NCI-H1436 treated with DMSO at 0.1 percent for 48 hours (cell line): ENCODE measurements at places on chromosomes 7 and 10.
A peak's percentile ranks its signal among the peaks of the same experiment; 100 is the strongest.

DNA sequence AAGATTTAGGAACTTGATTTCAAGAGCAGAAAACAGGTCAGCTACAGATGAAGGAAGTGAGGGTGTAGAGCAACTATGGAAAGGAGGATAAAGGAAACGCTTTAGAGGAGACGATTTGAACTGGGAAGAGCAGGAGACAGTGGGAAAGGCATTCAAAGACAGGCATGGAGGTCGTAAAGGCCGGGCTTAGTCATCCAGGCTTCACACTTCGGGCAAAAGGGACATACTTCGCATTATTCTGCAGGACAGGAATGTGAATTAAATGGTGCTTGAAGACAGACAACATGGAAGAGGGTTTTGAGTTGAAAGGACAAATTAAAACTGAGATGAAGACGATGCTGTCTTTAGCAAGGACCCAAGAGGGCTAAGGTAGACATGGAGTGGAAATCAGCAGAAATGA, 8.1 kb downstream of the FAM171A1 start:
- no peak for DNase-seq

DNA sequence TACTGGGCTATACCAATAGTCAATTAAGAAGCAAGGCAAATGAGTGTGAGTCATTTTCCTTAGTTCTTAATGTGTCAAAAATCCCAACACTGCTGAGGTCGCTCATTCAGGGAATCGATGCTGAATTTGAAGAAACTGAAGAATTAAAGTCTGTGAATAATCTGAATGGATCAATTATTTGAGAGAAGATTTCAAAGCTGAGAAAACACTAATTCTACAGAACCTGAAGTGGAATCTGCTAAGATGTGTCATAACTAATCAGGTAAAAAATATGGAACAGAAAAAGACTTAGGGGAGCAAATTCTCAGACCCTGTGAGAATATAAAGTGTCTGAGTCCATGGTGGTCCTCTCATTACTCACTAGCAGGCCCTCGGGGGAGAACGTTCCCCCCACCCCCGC, 125.6 kb downstream of the DIP2C start:
- DNase-seq: no peak

DNA sequence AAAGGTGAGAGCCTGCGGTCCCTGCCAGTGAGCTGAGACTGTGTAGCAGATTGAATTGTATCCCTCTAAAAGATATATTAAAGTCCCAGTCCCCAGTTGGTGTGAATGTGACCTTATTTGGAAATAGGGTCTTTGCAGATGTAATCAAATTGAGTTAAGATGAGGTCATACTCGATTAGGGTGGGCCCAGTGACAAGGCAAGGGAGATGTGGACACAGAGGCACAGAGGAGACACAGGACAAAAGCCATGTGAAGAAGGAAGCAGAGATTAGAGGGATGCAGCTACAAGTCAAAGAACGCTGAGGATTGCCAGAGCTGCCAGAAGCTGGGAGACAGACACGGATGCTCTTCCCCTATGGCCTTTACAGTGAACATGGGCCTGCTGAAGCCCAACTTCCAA, 104.3 kb downstream of the CLEC2L start:
- no peak for DNase-seq

DNA sequence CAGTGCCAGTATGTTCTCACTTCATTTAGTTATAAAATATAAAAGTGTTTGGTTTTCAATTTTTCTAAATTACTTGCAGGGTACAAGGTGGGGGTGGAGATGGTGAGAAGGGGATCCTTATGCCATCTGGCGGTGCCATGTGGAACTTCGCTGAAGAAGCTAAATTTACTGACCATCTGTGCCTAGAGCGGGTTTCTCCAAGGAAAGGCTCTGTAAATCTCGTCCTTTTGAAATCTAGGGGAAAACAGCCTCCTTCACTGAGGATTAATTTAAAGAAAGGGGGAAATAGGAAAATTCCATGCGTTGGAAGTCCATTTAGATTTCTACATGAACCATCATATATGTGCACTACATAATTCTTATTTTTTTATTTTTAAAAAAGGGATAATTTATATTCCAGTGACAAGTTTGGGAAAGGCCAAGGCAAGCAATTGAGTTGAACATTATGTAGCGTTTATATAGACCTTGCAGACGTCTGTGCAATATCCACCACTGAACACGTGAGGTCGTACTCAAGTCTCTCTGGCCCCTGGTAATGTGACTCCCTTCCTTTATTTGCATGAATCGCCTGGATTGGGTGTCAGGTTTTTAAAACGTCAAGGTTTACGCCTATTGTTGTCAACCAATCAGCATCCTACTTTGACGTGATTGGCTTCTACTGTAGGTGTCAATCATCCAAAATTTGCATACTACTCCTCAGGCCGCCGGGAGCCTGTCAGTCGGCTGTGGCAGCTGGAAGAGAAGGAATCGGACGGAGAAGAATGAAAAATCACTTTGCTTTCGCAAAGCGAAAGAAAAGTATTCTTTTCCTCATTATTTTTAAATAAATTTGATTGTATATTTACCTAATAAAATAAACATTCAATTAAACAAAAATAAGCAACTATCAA, 297.1 kb upstream of the NFE2L3 start:
- DNase-seq: peak; percentile 99

DNA sequence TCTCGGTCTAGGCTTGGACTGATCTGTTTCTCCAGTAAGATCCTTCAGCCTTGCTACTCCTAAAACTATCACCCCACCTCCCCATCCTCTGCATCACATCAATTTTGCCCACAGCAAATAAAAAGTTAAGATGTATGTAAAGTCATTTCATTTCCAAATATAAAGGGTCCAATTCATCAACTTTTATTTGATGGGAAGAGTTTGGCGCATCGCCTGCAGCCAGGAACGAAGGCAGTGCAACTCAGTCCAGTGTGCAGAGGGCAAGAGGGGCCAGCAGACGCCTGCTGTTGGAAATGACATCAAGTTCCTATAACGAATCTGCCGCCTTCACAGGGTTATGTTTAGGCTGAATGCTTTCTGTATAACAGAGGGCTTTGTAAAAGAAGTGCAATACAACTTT, 97.0 kb downstream of the SVIL start:
- no peak for DNase-seq

DNA sequence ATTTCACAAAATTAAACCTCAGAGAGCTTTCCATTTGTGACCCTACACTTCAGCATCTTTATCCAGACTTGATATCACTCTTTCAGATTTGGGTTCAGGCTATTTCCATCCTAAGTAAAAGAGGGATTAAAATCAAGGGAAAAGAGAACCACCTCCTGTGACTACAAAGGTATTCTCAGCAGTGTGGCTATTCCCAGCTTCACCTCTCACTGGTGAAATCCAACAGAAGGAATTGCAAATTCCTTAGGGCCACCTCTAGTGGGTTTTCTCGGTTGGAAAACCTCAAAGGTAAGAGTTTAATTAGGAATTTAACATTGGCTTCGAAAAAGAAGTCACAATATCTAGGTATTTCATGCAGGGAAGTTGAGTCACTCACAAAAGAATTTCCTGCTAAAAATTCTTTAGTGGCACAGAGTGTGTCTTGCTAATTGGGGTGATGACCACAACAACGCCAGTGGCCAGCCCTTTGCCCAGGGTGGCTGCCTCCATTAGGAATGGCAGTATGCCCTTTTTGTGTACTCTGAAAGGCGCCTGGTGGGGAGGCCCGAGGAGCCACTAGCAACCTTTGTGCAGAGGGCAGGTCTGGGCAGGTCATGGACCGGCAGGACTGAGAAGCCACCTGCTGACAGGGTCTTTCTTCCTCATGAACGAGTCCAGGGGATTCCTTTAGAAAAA, 52.2 kb downstream of the SEM1 start:
- DNase-seq: no peak

GRCh38 chr7:40604601-40605438, 470.0 kb downstream of the SUGCT start:
- DNase-seq: no peak

GRCh38 chr10:15222511-15222910, 54.0 kb upstream of the NMT2 start:
- no peak for DNase-seq

- no peak for DNase-seq
Measured at GRCh38 chr10:35723059-35723458, 81.0 kb upstream of the FZD8 start.

GRCh38 chr7:43868681-43869005, 674 bp downstream of the MRPS24 start:
- no peak for DNase-seq

GRCh38 chr10:33009244-33010131, 51.5 kb upstream of the ITGB1 start:
- no peak for DNase-seq

DNA sequence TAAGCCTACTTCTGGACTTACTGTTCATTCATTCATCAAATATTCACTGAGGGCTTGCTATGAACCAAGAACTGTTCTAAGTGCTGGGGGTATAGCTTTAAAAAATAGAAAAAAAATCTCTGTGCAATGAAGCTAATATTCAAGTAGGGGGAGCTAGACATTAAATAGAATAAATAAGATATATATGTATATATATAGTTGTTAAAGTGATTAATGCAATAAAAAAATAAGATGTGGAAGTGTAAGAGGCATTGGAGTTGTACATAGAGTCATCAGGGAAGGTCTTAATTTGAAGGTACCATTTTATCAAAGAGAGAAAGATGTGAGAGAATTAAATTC, 181.2 kb upstream of the AGR3 start:
- DNase-seq: no peak

- no peak for DNase-seq
Measured at GRCh38 chr10:6052247-6053221, 9.6 kb downstream of the IL2RA start.

DNA sequence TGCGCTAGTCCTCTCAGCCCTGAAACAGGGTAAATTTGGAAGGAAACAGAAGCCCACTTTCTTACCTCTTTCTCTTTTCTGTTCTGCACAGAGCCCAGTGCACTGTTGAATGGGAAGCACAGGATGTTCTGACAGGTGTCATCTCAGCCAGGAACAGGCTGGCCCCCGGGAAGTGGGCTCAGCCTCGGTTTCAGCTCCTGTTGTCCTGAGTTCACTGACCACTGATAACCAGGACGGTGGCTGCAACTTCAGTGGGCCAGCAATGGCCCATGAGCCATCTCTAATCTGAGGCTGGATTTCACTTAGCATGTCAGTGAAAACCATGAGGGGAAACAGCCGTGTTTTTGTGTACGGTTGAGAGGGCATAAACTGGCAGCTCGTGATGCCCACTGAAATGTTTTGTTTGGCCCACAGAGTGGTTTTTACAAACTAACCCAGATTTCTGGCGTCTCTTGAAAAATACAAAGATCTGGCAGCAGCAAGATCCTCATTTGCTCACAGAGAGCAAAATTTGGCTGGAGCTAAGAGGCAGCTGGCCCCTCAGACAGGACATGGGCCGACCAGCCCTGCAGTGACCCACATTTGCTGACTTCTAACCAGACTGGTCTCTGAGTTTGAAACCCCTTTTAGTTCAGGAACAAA, 455.9 kb downstream of the PAXIP1 start:
- no peak for DNase-seq

- DNase-seq: no peak
Measured at GRCh38 chr10:116829711-116830110, 19.6 kb upstream of the ENO4 start.

DNA sequence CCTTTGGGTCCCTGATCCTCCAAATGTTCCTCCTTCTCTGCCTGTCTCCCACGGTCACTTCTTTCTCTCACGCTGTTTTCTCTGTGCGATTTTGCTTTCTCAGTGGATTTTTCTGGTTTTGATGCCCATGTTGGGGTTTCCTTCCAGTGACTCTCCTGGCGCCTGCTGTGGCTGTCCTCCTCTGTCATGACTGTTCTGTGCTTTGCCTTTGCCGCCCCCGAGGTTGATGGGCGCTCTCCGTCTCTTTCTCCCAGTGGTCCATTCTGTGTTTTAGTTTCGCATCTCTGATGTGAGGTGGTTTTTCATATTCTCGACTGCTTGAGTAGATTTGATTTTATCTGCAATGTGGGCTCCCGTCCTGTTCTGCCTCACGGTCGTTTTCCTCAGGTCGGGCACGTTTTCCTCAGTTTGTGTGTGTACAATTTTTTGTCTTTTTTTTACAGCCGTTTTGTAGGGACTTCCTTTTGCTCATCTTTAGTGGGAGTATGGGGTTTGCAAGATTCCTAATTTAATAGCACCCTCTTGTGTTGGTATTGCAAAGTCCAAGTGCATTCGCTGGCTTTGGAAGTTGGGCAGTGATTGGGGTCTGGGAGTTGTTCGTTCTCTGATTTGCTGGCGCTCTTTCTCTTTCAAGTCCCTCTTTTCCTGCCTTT, 100.0 kb downstream of the INPP5A start:
- no peak for DNase-seq
